ENCODE measurements at places on chromosomes 6 and 20.

DNA sequence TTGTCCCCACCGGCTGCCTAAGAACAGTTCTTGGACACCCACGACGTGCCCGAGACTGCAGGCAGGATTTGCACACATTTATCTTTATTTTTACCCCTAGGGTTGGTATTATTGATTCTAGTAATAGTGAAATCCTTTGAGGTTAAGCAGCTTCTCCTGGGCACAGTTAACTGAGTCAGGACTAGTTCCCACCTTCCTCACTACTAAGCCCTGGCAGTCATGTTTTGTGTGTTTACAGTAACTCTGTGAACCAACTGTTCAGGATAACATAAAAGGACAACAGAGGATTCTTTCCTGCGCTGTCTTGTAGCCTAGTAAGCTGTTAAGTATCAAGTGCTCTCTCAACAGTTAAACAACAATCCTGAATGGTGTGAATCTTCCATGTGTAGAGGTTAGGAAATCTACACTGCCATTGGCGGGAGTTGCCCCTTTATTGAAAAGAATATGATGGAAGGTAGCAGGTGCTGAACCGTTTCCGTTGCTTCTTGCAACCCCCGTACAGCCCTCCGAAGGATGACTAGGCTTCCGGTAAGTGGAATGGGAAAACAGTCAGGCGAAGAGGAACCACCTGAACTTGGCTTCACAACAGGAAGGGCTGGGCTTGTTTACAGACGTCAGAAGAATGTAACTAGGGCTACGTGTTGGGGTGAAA is 979 bp upstream of the SOD2 start:
- peak; percentile 51 for DNase-seq

DNA sequence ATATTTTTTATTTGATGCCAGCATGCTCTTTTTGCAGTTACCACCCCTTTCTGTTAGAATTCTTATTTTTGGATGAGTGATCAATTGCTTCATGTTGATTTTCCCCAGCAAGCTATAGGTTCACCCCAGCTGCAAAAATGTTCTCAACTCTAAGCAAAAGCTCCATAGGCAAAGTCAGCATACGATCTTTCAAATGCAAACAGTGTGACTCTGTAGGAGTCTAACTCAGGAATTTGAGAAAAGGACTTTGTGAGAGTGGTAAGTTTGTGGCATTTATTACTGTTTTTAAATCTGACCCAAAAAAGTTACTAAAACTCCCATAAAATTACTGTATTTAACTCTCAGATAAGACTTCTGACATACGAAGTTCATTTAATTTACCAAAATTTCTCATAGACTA is 134.9 kb upstream of the HSF2 start:
- DNase-seq: no peak

DNA sequence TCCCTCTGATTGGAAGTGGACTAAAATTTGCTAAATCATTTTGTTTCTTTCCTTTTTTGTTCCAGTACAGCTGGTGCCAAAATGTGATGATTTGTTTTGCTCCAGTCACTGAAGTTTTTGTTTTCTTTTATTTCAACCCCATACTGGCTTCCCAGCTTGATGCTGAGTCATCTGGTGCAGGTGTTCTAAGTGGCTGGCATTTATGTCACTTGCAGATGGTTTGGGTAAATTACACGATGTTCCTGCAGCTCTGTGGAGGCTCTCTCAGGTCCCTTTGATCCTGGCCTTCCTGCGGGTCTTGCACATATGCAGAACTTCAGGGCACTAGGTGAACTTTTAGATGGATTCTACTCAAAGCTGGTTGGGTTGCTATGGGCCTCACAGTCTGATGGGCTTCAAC is 577.7 kb downstream of the HAO1 start:
- no peak for DNase-seq

- DNase-seq: no peak
These were observed 687.9 kb upstream of the CITED2 start for GRCh38 chr6:140062043-140063020.

Measured in HuH-7 (cell line).